ENCODE measurements at places on chromosomes 12 and 14.
A peak's percentile ranks its signal among the peaks of the same experiment; 100 is the strongest.

- DNase-seq = no peak
Observed at GRCh38 chr12:14200598-14200997, 164.9 kb upstream of the ATF7IP start.

GRCh38 chr12:59396919-59397318, 198.9 kb upstream of the SLC16A7 start:
- no peak for DNase-seq

DNA sequence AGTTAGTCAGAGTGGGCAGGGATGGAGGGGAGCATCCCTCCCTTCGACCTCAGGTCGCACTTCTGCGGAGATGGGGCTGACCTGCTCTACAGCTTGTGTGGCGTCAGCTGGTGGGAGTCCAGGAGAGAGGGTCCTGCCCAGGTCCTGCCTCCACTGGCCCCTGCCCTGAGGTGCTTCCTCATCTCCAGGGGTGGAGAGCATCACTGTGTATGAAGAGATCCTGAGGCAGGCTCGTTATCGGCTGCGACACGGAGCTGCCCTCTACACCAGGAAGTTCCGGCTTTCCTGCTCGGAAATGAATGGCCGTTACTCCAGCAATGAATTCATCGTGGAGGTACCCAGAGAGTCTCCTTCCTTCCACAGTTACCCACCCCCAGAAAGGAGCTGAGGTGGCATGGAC, 20.2 kb downstream of the CLSTN3 start:
- DNase-seq = no peak

DNA sequence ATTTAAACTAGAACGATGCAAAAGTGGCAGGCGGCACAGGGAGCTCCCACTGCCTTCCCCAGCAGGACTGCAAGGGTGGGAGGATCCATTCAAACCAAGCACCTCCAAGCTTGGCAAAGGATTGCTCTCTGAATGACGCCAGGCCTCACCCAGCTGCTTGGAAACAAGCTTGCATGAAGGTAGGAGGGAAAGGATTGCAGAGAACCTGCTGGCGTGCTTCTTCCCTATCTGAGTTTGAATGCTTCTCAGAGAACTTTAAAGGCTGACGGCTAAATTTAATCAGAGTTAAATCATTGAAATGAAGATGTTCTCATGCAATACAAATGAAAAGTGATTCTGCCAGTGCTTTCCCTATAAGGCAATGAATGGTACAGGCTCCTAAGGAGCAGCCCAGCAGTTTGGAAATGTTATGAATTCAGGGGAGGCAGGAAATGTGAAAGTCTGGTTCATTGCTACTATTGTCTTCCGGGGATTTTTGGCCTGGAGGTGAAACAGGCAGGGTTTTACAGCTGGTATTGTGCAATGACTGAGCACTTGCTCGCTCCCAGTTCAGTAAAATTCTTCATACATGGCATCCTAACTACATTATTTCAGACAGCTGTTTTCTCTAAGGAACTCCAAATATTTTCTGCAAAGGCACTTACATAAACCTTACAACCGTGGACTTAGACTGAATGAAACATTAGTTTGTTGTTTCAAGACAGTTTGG, 31.9 kb upstream of the DUSP6 start:
- no peak for DNase-seq

DNA sequence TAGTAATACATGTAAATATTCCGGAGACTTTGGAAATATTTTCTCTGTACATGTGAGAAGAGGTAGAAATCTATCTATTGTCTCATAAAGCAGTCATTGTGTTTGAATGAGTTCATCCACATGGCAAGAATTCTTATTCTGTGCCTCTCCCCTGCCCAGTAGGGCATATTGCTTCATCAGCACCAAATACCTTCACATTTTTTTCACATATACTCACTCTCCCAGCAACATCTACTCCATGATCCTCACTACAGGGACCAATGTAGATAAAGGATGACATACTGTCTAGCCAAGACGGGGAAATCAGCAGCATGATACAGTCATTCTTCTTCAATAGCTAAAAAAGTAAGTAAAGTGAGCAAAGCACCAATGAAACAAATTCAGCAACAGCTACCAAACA, 1.3 kb upstream of the TAS2R14 start:
- no peak for DNase-seq

GRCh38 chr14:83707056-83707455, 1822.9 kb upstream of the FLRT2 start:
- DNase-seq = no peak

- no peak for DNase-seq
Observed at GRCh38 chr12:15788233-15789219, 662 bp downstream of the EPS8 start.

DNA sequence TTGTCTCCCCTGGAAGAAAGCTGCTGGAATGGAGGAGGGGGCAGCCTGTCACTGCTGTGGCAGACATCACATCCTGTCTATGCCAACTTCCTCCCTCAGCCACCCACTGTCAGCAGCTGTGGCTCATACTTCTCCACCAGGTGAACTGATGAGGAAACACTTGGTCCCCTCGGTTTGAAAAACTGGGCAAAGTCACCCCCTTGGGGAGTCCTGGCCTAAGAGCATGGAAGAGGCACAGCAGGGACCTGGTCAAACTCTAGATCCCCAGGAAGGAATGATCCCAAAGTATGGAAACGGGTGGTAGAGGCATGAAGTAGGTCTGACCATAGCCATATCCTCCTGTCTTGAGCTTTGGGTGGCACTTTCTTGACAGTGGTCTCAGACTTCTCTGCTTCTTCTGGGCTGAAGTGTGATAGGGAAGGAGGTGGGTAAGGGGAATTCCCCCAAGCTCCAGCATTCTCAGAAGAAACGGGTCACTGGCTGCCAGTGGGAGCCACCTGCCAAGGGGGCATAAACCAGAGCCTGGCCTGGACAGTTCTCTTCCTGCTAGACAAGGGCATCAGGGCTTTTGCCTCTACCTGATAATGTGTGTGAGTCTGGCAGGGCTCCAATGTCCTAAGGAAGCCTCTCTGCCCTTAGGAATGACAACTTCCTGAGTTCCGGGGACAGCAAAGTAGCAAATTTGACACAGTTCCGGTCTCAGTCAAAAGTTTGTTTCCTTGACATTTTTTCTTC, 36.0 kb downstream of the FMNL3 start:
- peak; percentile 79 for DNase-seq

DNA sequence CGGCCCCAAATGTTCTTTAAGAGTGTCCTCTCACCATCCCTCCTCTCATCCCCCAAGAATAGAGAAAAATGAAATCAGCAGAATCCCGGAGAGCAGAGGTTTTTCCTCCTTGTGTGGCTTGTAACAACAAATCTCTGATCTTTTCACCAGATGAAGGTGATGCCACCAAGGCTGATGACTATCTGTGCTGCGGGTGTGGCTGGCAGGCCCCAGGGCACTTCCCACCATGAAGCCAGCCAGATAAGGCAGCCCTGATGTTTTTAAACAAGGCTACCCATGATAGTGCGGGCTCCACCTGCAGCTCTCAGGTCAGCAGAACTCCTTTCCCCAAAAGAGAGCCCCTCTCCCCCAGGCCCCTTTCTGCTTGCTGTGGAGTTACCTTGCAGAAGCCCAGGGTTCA, 58.0 kb upstream of the PARP11 start:
- DNase-seq = no peak

DNA sequence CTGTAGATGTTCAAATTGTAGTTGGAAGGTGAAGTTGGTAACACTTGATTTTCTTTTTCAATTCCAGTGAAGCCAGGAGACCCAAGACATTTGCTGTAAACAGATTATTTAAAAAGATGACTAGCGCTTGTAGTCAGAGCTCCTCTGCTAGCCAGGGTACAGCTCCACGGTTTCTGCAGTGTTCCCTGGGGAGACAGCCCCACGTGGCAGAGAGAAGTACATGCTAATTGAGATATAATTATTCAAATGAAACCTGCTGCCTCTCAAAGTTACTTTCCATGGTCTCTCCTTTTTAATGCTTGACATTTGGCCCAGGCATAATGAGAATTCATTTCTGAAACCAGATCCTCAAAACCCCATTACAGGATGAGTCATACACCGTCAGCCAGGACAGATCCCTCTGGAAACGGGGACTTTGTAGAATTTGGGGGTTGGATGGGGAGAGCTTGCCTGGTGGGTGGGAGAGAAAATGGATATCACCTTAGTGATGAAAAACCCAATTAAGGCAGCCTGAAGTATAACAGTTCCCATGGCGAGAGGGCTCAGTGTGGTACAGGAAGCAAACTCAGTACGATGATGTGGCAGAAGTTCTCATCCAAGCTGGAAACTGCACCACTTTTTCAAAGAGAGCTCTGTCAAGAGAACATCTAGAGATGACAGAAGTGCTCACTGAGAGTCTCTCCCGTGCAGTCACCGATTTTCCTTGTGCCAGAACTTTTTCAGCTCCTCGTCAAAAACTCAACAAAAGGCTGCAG, 637.7 kb upstream of the TMEM132C start:
- no peak for DNase-seq

GRCh38 chr14:25247609-25248008, 197.7 kb upstream of the STXBP6 start:
- DNase-seq = no peak

- no peak for DNase-seq
Observed at GRCh38 chr12:75760573-75761294, 249.3 kb upstream of the KRR1 start.

- DNase-seq = no peak
Observed at GRCh38 chr12:105204916-105205315, 31.1 kb downstream of the APPL2 start.
